GM20000 (cell line): ENCODE measurements at places on chromosomes 6 and 20.

DNA sequence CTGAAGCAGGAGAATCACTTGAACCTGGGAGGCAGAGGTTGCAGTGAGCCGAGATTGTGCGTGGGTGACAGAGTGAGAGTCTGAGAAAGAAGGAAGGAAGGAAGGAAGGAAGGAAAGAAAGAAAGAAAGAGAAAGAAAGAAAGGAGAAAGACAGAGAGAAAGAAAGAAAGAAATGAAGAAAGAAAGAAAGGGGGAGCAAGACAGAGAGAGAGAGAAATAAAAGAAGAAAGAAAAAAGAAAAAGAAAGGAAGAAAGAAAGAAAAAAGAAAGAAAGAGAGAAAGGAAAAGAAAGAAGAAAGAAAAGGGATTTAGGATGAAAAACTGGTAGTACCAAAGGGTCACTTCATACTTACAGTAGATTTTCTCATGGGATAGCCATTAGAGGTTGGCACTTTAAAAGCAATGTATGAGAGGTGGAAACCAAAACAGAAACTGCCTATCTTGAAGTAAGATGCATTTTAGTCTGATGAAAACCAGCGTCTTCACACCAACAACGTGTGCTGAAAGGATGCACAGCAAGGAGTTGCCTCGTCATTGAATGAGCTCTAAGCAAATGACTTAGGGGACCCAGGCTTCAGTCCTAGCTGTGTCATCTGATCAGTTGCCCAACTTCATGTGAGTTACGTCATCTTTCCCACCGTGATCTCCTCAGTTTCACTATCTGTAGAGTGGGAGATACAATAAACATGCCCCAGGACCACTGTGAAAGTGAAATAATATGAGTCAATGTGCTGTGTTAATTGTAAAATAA, 133.9 kb upstream of the NEDD9 start:
- DNase-seq, result peak; percentile 66

- DNase-seq, result no peak
These were observed 113.1 kb downstream of the ADAT2 start for GRCh38 chr6:143337201-143337949.

GRCh38 chr6:113414511-113414910, 442.6 kb upstream of the MARCKS start:
- DNase-seq, result no peak

GRCh38 chr20:33437141-33437911, 6.2 kb downstream of the SNTA1 start:
- no peak for DNase-seq

DNA sequence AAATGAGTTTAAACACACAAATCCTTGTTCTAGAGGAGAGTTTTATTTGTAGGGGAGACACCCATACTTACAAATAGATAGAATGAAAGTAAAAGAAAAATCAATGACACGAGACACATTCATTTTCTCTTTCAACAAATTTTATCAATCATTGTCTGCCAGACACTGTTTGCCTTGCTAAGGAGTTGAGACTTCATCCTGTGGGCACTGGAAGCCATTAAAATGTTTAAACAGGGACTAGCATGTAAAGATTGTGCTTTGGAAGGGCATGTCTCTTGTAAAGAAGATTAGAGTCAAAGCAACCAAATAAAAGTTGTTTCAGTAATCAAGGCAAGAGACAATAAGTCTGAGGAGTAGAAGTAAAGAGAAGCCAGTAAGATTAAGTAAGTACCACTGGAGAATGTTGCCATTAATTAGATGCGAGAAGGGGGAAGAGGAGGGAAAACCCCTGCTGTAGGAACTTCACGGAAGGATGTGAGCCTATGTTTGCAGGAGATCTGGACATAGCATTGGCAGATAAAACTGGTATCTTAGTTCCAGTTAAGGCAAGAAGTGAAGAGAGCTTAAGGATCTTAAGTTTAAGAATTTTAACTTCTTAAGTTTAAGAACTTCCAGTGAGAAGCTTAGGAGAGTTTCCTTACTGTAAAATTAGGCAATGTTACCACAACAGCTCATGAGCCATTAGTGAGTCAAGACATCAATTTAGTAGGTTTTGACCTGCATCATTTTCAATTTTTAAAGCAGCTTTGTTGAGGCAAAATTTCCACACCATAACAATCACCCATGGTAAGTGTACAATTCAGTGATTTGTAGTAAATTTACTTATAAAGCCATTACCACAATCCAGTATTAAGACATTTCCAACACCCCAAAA, 117.0 kb upstream of the UST start:
- peak; percentile 29 for DNase-seq

- no peak for DNase-seq
These were observed 158.7 kb upstream of the PRND start for GRCh38 chr20:4563031-4563430.

GRCh38 chr20:32535316-32535952, 49.7 kb downstream of the NOL4L start:
- DNase-seq, result no peak

DNA sequence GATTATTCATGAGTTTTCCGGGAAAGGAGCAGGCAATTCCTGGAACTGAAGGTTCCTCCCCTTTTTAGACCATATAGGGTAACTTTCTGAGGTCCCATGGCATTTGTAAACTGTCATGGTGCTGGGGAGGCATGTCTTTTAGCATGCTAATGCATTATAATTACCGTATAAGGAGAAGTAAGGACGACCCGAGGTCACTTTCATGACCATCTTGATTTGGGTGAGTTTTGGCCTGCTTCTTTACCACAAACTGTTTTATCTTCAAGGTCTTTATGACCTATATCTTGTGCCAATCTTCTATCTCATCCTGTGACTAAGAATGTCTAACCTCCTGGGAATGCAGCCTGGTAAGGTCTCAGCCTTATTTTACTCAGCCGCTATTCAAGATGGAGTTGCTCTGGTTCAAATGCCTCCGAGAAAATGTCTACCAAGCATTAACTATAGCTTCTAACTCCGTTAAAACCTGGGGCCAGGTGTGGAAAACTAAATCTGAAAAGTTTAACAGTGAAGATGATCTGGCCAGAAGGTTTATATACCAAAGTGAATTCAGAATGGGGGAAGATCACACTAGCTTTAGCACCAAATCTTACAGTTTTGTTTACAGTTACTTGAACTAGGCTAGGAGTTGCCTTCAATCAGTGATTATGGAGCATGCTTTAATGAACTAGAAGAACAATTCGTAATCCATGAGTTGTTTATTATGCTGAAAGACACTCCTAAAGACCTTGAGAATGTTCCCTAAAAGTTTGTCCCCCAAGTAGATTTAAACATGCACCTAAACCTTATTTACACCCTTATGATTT, 80.0 kb upstream of the TOP1 start:
- no peak for DNase-seq
